NCI-H1694 treated with DMSO at 0.1 percent for 48 hours (cell line): ENCODE measurements at places on chromosomes 5 and 9.
A peak's percentile ranks its signal among the peaks of the same experiment; 100 is the strongest.

- no peak for DNase-seq
Measured at GRCh38 chr5:71844862-71845261, 125.8 kb downstream of the CARTPT start.

DNA sequence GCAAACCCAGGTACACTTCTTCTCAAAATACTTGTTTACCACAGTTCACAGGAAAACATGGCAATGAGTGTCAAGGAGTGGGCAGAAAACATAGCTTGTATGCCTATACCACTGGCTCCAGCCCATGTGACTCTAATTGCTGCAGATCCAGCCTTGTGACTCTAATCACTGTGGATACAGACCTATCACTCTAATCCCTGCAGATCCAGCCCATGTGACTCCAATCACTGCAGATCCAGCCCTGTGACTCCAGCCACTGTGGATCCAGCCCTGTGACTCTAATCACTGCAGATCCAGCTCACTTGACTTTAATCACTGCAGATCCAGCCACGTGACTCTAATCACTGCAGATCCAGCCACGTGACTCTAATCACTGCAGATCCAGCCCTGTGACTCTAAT is 366.3 kb upstream of the IRX4 start:
- no peak for DNase-seq

GRCh38 chr5:37825334-37825915 is 14.4 kb downstream of the GDNF start:
- DNase-seq: peak; percentile 44

- DNase-seq: peak; percentile 29
Measured at GRCh38 chr9:117411547-117411946, 3.3 kb downstream of the ASTN2 start.

DNA sequence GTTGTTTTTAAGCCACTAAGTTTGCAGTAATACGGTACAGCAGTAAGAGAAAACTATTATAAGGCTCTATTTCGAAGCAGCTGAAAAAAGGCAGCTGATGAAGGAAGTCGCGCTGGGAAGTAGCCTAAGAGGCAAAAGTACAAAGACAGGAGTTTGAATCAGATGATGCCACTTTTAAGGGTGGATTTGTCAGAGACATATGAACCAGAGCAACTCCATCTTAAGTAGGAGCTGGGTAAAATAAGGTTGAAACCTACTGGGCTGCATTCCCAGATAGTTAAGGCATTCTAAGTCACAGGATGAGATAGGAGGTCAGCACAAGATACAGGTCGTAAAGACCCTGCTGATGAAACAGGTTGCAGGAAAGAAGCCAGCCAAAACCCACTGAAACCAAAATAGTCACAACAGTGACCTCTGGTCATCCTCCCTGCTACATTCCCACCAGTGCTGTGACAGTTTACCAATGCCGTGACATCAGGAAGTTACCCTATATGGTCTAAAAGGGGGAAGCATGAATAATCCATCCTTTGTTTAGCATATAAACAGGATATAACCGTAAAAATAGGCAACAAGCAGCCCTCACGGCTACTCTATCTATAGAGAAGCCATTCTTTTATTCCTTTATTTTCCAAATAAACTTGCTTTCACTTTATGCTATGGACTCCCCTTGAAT is 91.8 kb upstream of the PRSS3 start:
- no peak for DNase-seq
